ENCODE measurements at places on chromosomes 5 and 9.

- DNase-seq: no peak
These were observed 79.5 kb upstream of the ERCC6L2 start for GRCh38 chr9:95796029-95796428.

GRCh38 chr5:41195228-41195627 is 18.1 kb downstream of the C6 start:
- no peak for DNase-seq

DNA sequence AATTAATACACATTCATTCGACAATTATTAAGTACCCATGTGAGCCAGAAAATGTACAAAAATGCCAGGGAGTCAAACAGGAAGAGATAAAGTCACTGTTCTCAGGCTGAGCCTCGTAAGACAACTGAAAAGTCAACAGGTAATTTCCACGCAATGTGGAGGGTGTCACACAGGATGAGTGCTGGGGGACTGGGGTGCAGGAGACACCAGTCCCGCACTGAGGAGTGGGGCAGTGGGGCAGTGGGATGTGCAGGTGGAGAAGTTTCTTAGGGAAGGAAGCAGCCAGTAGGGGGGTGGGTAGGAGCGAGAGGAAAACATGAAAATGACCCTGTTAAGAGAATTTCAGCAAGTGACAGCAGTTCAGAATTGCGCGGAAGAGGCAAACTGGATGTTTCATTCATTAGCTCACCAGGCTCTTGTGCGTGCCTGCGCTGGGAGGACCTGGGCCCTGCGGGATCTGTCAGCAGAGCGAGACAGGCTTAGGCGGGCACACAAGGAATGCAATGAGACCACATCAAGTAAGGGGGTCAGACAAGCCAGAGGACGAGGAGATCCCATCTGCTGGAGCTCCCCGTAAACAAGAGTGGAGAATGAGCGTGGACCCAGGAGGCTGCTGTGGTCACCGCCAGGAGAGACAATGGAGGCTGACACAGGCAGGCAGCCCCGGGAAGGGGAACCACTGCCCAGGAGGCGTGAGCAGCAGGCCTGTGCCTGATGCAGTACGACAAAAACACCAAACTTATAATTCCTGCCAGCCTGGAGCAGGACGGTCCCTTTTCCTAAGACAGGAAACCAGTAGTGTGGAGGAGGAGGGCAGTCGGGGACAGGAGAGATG is 21.0 kb downstream of the CAMSAP1 start:
- DNase-seq: no peak

DNA sequence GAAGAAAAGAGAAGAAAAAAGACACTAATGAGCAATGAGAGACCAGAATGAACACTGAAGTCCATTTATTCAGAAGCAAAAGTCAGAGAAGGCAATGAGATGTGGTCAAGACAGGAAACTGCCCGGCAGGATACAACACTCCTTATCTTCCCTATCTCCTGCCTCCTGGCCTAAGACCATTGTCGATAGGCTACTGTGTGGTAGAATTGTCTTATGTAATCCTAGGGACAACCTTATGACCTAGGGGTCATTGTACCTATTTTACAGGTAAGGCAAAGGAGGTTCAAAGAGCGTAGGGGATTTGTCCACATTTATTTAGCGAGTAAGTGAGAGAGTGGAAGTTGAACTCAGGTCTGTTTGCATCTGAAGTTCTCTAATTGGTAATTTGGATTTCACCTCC is 63.0 kb upstream of the PTPN3 start:
- DNase-seq: no peak

GRCh38 chr9:93204470-93205043 is 20.6 kb downstream of the WNK2 start:
- no peak for DNase-seq

DNA sequence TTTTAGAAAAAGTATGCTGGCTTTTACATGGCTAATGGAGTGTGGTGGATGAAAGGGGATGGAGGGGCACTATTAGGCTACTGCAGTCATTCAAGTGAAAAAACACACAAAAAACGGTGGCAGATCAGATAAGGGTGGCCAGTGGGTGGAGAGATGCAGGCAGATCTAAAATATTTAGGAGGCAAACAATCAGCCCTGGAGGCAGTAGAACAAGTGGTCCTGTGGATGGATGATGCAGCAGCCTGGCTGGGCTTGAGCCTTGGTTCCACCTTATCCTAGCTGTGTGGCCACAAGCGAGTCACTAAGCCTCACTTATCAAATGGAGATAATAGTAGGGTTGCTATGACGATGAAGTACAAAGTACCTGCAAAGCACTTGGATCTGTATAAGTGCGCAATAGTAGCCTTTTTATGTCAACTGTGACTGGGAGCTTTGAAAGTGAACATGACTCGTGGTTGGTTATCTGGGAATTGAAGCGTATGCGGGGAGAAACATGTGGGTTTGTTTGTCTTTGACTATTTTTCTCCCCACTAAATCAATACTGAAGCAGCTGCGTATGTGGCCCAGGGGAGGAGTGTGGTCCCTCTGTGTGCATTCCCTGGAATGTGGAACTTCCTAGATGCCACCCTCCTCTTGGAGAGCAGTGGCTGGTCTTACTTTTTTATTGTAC is 20.2 kb downstream of the NSG2 start:
- DNase-seq: no peak

- no peak for DNase-seq
These were observed 120.7 kb upstream of the ERCC6L2 start for GRCh38 chr9:95754533-95755420.

GRCh38 chr5:34914671-34915138 is 599 bp downstream of the RAD1 start:
- no peak for DNase-seq

GRCh38 chr9:115717711-115718173 is 435.8 kb upstream of the PAPPA start:
- DNase-seq: no peak

- no peak for DNase-seq
These were observed 173.2 kb upstream of the CDH10 start for GRCh38 chr5:24817966-24818365.

- DNase-seq: no peak
These were observed 143.6 kb downstream of the BOD1 start for GRCh38 chr5:173472784-173473278.

DNA sequence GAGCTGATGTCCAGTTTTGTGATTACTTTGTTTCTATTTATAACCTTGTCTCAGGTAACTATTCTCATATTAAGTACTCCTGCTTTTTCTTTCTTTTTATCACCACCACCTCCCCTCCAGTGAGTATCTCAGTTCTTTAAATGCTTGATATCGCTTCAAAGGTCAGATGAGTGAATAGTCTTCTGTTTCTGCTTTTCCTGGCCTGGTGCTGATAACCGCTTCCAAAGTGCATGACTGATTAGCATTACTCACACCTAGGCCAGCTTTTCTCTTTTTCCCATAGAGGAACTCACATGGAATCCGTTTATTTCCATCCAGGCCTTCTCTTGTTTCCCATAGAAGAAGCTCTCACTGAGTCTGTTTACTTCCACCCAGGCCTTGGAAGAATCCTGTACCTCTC is 3.2 kb downstream of the SLC36A1 start:
- no peak for DNase-seq

- DNase-seq: no peak
These were observed 102.5 kb downstream of the ST8SIA4 start for GRCh38 chr5:100800562-100800961.

DNA sequence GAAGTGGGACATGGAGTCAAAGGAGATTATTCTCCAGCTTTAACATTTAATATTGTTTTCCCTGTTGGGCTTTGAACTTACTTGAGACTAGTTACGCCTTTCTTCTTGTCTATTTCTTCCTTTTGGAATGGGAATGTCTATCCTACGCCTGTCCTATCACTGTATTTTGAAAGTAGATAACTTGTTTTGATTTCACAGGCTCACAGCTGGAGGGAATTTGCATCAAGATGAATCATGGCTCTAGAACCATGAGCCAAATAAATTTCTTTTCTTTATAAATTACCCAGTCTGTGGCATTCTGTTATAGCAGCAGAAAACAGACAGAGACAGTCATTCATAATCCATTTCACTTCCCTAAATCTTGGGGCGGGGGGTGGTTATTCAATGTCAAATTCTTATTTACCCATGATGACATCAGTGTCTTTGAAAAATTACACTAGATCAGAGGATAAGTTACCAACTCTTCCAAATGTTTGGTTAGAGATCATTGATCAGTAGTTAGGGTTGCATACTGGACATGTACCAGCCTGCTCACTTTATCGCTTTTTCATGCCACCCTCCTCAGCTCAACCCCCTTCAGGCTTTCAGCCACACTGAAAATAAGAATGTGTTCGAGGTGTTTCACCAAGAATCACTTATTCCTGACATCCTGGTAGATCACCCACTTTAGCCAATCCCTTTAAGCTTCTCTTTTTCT is 419.6 kb upstream of the PIK3R1 start:
- no peak for DNase-seq

GRCh38 chr5:14936588-14936987 is 65.0 kb upstream of the ANKH start:
- DNase-seq: no peak

Measured in esophagus squamous epithelium (tissue), 5 donors.